ENCODE measurements at places on chromosomes 7 and 10. TPM values are rescaled to one million over a fixed set of nuclear protein-coding genes. Genes with fewer than 3 reads are reported as not detected.

Gene STOX1
- 2.5 TPM for total RNA-seq

DNA sequence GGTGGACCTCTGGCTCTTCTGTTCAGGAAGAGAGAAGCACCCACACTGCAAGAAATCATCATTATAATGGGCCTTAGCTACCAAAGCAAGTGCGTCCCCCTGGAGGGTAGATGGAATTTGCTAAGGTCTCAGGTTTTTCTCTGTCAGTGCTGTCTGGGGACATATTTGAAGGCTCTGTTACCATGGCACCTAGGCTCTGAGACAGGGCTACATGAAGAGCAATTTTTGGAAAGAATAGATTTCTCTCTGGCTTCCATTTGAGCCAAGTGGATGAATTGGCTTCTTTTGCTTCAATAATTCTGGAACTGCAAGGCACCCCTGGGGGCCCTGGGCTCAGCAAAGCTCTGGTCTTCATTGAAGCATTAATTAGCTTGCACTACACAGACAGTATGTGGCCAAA, 349.1 kb upstream of the GALNT17 start:
- no peak for DNase-seq

DNA sequence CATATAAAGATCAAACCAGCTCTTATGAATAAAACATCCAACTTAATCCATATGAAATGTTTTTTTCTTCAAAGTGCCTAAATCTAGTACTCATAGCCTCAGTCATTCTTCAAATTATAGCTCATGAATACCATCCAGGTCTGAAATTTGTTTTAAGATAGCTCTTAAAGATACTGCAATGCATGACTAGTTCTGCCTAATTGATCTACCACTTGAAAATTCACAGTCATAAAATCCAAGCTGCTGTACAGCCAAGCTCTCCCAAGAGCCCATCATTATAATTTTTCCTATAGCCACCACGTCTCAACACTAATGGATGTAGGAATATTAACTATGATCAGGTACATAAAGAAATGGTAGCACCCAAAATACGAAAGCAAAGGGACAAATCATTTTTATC, 87.9 kb upstream of the RNF148 start:
- DNase-seq: no peak

Gene AEBP1
- total RNA-seq: 39.4 TPM

Measured in H1 (cell line).